ENCODE measurements at places on chromosomes 1 and 21.

DNA sequence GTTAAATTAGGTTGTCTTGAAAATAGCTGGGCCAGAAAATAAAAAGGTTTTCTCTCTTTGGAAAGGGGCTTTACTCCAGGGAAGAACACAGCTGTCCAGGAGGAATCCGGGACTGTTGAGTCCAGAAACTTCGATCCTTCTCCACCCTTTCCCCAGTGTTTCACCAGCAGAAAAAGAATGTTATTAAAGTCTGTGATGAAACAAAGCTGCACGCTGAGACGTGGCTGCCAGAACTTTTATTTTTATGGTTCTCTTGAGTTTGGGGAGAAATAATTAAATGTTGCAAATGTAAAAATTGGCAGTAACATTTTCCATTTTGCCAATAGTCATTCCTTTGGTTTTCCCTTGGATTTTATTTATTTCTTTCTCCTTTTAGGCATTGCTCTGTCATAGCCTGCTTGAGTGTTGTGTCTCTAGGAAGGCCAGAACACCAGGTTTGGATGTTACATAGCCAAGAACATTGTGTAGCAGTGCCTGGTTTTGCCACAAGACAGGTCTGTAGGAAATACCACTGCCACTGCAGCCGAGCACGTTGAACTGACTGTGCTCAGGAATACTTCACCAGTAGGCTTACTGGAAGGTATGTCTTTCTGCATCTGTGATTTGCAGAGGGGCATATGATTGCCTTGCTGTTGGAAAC, 87.4 kb downstream of the ROR1 start:
- DNase-seq = no peak

- no peak for DNase-seq
Measured at GRCh38 chr1:54009406-54009805, 8.6 kb downstream of the LDLRAD1 start.

DNA sequence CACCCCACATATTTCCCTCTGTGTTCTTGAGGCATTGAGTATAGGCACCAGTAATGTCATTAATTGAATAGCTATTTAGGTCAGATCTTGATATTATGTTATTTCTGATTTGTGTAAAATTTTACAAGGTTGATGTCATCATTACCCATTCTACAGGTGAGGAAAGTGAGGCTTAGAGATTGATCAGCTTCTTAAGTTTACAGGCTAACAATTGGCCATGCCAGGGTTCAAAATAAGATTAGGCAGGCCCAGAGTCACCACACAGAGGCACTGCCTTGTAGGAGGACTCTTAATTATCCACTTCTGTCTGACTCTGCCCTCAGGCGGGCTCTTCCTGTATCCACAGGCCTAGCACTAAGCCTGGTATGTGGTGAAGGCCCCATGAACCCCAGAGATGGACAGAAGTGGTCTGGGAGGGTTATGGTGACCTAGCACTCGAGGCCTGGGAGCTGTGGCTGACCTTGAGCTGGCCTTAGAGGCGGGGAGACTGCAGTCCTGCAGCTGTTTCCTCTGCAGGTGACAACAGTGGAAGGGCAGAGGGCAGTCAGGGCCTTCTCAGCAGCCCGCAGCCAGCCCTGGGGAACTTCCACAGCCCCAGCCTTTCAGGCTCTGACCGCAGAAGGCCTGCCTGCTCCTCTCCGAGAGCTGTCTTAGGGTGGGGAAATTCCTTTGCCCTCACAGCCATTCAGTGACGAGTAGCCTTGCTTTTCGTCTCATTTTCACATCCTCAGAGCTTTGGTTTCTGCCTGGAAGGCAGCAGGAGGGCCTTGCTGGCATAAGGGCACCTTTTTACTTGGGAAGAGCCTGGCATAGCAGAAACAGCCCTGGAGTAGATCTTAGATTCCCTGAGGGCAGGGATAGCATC, 12.2 kb downstream of the ZDHHC18 start:
- DNase-seq = peak; percentile 53

GRCh38 chr1:40049725-40050124, 9.2 kb downstream of the CAP1 start:
- DNase-seq = no peak

DNA sequence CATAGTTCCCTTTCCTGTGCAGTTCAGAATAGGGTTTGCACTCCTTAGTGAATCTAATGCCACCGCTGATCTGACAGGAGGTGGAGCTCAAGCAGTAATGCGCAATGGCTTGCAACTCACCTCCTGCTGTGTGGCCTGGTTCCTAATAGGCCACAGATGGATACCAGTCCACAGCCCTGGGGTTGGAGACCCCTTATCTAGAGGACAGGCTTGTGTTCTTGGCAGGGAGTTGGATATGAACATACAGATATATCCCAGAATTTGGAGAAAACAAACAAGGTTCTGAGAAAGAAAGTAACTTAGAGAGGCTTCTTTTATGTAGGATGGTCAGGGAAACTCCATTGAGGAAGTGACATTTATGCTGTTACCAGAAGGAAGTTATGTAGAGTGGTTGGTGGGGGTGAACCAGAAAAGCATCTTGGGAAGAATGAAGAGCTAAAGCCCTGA, 5.1 kb upstream of the PTPRC start:
- no peak for DNase-seq

GRCh38 chr1:15360700-15361099, 49.0 kb upstream of the EFHD2 start:
- DNase-seq = no peak

DNA sequence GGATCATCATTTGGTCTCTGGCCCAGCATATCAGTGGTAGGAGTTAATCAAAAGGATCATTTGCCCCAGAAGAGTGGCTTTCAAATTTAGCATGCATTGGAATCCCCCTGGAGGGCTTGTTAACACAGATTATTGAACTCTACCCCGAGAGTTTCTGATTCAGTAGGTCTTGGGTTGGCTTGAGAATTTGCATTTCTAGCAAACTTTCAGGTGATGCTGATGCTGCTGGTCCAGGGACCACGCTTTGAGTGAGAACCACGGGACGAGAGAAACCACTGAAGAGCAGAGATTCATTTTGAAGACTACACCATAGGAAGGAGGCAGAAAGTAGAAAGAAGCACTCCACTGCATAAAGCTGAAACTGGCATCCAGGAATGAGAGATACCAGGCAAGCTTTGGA, 81.3 kb upstream of the DUSP10 start:
- DNase-seq = no peak

DNA sequence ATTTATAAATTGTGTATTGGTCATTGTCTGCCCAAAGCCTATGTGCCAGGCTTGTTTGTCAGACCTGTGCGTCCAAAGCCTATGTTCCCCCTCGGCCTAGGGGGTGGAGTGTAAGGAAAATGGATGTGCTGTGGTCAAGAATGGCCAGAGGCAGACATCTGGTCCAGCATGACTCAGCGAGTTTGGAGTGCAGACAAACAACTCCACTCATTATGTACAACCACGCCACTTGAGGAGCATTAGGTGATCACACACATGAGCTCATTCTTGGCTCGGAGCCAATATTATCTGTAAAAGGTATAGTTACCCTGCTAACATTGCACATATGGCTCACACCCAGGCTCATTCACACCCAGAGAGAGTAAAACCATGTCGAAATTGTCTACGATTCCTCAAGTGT, 1047.6 kb upstream of the ADGRL4 start:
- DNase-seq = no peak

GRCh38 chr1:198893763-198894444, 255.1 kb downstream of the PTPRC start:
- no peak for DNase-seq

DNA sequence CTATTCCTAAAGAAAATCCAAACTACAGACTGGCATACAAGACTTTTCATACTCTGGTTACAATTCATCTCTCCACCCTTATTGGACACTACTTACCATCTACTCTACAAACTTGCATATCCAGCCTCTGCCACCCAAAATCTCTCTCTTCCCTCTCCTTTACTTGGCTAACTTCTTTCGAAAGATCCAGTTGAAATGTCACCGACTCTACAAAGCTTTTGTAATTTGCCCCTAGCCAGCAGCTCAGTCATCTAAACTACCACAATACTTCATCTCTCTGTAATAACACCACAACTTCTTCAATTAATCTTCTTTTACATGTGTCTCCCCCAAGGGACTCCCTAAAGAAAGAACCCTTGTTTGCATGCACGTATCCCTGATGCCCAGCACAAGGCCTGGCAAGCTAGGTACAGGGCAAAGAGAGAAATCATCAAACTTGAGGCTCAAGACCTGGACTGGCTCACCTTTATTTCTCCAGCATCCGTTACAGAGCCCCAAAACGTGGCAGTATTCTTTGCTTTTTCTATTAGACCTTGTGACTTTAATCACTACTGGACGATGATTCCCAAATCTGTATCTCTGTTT, 2.7 kb downstream of the ZBTB21 start:
- no peak for DNase-seq

- no peak for DNase-seq
Measured at GRCh38 chr1:12125422-12126355, 41.1 kb upstream of the TNFRSF1B start.

- no peak for DNase-seq
Measured at GRCh38 chr1:59136541-59137275, 160.2 kb upstream of the FGGY start.

GRCh38 chr1:186512698-186513457, 52.0 kb upstream of the PDC start:
- no peak for DNase-seq

GRCh38 chr1:162168261-162168660, 98.8 kb downstream of the NOS1AP start:
- no peak for DNase-seq

DNA sequence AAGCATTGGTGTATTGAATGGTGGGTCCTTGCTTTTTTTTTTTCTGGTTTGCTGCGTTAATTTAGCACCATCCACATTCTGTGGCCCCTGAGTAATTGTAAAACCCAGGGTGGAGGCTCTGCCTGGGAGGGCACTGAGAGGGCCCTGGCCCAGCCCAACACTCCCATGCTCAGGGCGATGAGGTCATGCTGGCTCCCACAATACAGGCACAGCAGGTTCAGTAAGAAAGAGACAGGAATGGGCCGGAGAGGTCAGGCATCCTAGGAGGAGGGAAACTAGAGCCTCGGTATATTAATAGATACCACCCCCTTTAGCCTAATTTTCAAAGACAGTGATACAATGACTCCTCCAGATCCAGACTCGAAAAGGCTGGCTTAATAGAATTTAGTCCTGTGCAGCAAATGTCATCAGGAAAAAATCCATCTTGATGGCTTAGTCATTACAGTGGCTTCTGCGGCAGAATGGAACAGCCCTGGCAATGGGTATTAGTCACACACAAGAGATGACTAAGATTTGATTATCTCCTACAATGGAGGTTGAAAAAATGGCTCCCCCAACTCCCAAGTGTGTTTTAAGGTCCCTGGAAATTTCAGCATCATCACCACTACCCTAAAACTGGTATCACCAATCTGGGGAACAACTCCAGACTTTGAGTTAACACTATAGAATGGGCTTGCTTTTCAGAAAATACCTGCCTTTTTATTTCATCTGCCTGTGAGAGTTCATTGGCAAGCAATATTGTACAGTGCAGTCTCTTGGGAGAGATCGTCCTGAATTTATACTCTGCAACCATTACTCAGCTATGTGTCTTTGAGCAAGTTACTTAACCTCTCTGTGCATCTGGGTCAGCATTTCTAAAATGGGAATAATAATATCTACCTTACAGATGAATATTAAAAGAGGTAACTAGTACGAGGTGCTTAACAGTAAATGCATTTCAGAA, 43.9 kb upstream of the LYST start:
- no peak for DNase-seq

GRCh38 chr1:201585093-201585483, 46.2 kb downstream of the NAV1 start:
- DNase-seq = no peak

- DNase-seq = no peak
Measured at GRCh38 chr1:205593532-205593931, 38.3 kb downstream of the ELK4 start.

DNA sequence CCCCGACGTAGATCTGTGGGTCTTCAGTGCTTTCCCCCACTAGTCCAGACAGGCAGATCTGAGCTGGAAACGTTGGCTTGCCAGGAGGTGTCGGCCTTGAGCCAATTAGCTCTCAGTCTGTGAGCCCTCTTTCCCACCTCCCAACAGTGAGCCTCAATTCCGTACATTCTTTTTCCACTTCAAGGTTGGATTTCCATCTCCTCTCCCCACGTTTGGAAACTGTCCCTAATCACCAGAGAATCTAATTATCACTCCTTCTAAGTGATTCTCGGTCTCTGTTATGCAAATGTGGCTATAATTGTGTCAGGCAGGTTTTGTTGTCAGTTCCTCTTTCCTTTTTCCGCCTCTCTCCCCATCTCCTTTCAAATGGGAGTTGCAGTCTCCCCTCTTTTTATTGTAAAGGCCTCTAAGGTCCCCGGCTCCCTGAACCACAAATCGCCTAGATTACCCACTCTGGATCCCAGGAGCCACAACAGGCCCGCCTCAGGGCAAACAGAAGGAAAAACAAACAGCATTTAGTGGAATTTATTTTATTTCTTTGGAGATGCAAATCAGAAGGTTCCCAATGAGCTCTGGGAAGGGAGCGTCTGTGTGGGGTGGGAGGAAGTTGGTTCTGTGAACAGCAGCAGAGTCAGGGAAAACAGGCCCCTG, 29.4 kb upstream of the LRRN2 start:
- DNase-seq = no peak

GRCh38 chr1:90719330-90720144, 2.4 kb upstream of the BARHL2 start:
- no peak for DNase-seq

GRCh38 chr1:167900907-167901306, 13.0 kb downstream of the ADCY10 start:
- no peak for DNase-seq

GRCh38 chr1:211261229-211261628, 2.1 kb downstream of the RCOR3 start:
- no peak for DNase-seq

- DNase-seq = no peak
Measured at GRCh38 chr1:58290685-58291372, 255.7 kb downstream of the OMA1 start.

DNA sequence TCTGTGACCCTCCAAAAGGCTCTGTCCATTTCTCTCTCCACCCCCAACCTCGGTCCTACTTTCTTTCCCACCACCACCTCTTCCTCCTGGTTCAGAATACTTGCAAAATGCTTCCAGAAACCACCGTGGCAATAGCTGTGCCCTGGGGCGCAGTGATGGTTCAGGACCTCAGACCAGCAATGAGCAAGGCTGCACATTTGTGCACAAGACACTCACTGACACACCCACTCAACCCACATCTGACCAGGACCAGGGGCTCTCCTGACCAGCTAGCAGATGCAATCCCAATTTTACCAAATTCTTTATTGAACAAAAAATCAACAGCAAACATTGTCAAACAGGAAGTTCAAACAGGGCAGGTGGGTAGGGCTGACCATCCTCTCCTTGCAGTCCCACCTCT, 25.7 kb downstream of the SPOCD1 start:
- DNase-seq = no peak

DNA sequence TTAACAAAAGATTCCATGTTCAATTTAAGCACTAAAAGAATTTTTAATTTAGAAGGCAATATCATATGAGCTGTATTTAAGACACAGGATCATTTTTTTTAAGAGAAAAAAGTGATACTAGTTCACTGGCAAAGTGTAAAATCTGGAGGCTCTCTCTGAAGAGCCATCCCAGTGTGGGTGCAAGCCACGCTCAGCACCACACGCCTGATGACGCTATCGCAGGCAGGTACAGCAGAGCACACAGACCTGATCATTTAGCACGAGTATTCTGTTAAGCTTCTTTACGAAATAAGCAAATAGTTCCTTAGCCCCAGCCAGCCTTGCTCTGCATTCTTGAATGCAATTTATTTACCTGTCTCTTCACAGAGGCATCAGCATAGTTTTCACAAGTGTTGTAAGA, 198.6 kb downstream of the SIPA1L2 start:
- DNase-seq = no peak
